ENCODE measurements at places on chromosomes 7 and 10.

DNA sequence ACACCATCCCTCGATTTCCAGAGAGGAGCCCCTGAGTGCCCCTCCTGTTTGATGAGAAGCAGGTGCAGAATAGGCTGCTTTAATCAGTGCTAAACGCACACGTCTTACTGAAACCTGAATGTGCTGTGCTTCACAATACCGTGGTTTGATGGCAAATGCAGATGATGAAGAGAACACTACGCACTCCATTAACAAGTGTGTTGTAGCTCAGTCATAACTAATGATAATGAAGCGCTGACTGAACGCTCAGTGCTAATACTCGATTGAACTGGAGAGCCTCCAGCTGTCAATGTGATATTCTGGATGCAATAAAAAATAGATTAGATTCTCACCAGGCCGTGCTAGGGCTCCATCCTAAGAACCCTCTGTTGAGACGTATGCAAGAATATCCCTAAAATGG, 279.7 kb upstream of the PLPP4 start:
- DNase-seq, result no peak

GRCh38 chr7:122219253-122219865, 75.3 kb upstream of the AASS start:
- no peak for DNase-seq

- DNase-seq, result no peak
These were observed 26.1 kb downstream of the DNAJC9 start for GRCh38 chr10:73220989-73221388.

GRCh38 chr10:125249948-125250347, 89.6 kb upstream of the CTBP2 start:
- no peak for DNase-seq

DNA sequence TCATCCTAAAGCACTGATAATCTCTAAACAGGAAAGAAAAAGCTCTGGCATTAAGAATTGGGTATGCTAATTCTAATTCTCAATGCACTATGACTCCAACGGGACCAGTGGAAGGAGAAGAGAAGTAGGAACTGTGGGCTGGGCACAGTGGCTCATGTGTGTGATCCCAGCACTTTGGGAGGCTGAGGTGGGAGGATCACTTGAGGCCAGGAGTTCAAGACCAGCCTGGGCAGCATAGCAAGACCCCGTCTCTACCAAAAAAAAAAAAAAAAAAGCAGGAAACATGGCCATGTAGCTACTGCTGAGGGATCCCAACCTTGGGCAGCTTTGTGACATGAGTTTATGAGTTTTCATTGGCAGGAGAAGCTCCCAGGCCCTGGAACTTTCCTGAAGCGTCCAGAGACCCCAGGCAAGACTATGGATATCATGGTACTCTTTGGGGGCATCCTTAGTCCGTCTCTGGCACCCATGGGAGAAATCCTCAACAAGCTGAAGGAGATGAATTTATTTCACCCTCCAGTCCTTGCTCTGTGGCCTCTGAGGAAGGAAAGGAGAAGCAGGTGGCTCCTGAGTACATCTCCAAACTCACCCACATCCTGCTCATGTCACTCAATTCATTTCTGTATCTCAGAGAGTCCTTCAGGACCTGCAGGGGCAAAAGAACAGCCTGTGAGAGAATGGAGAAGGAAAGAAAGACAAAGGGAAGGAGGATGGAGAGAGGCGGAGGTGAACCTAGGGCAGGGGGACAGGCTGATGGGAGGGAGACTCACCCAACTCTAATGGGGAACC, 99.5 kb downstream of the SPDYE5 start:
- no peak for DNase-seq

DNA sequence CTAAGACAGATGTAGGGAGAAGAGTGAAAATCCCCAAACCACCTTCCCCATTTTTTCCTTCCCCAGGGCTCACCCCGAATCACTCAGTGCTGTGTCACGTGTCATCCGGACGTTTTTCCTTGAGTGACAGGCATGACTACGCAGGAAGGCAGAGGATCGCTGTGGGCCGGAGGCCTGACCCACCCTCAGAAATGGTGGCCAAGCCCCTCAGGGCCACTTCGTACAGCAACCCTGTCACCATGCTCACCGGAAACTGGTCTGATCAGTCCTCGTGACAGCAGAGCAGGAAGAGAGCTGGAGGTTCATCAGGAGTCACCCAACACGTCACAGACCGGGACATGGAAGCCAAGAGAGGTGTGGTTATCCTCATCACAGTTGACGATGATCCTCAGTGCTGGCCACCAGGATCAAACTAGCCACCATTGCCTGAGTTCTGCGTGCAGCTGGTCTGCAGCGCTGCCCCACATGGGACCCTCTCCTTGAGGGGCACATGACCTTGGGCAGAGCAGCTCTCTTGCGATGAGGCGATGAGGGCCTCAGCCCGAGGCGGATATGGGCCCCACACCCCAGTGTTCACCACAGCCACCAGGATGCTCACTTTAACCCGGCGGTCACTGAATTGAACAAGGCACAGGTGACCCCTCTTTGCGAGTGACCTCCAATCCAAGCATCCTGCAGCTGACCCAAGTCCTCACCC, 99.3 kb upstream of the INSIG1 start:
- peak; percentile 35 for DNase-seq

DNA sequence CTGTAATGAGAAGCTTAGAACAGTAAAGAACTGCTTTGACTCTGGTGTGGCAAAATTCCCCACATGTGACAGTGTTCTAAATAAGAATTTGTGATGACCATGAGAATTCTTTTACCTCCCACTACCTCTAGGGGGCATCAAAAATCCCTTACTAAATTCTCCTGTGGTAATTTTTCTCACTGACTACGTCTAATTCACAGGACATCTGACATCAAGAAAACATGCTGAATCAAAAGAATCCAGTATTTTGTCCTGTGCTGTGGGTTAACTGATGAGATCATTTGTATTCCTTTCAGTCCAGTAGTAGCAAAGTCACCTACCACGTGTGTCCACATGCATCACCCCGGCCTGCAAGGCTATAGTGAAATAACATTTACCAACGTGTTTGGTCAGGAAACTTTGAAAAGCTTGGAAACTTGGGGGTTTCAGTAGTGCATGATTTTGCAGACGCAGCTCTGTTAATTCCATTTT, 103.8 kb downstream of the ATE1 start:
- no peak for DNase-seq
